ENCODE measurements at places on chromosomes 6 and 20.

DNA sequence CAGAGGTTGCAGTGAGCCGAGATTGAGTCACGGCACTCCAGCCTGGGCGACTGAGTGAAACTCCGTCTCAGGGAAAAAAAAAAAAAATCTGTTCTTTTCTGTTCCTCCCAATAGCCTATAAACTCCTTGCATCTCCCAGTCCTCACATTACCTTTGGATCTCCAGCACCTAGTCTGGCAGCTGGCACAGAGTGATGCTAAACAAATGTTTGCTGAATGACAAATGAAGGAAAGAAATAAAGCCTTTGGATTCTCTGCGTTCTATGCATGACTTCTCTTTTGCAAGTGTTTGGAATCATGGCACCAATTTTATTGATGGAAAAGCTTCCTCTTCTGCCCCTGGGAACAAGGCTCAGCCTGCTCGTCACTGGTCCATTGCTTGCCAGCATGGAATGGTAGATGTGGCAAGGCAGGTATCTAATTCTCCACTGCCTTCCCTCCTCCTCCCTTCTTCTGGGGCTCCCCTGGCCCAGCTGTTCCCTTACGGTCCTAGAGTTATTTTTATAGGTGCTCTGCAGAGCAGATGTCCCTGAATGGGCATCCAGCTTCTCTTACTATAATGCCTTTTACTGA is 53.6 kb upstream of the FYN start:
- DNase-seq: no peak

DNA sequence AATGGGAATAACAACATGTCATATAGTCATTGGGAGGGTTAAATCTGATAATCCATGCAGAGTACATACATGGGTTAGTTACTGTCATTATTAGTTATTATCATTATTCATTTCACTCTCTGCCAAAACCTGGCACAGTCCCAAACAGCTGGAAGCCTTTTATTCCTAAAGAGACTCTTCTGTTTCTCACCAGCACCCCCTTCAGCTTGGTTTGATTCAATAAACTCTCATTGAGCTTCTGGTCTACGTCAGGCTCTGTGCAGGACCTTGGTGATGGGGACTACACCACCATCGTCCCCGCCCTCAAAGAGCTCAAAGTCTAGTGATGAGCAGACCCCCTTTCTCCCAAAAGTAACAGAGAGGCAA is 2.3 kb downstream of the KCNK15 start:
- no peak for DNase-seq

- DNase-seq: no peak
Measured at GRCh38 chr6:146868671-146869209, 270.0 kb downstream of the ADGB start.

- DNase-seq: no peak
Measured at GRCh38 chr6:132000296-132000695, 49.1 kb upstream of the CCN2 start.

DNA sequence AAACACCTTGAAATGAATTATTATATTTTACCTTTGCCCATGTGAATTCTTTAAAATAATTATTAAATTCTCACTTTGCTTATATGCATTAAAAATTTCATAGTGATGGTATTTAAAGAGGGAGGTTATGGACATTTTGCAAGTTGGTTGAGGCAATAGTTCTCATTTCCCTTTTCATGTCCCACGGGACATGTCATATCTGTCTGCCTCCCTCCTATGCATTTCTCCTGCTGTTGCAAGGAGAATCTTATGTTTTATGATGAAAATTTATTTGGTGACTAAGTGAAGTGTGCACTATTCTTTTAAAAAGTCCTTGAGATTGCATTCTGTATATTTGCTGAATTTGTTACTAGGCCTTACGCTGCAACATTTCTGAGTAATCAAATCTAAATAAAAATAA is 67.2 kb downstream of the UTRN start:
- DNase-seq: no peak

DNA sequence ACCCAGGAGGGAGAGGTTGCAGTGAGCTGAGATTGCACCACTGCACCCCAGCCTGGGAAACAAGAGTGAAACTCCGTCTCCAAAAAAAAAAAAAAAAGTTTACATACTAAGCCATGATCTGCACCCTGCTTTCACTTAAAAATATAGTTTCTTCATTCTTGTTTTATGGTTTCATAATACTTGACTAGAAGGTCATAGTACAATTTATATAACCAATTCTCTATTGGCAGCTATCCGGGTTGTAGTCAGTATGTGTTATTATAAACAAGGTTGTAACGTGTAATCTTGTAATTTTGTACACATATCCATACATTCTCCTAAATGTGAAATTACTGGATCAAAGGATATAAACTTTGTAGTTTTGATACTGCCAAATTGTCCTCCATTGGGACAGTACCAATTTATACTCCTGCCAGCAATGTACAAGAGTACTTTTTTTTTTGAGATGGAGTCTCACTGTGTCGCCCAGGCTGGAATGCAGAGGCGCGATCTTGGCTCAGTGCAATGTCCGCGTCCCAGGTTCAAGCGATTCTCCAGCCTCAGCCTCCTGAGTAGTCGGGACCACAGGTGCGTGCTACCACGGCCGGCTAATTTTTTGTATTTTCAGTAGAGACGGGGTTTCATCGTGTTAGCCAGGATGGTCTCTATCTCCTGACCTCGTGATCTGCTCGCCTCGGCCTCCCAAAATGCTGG is 144.8 kb downstream of the GJA10 start:
- DNase-seq: no peak

DNA sequence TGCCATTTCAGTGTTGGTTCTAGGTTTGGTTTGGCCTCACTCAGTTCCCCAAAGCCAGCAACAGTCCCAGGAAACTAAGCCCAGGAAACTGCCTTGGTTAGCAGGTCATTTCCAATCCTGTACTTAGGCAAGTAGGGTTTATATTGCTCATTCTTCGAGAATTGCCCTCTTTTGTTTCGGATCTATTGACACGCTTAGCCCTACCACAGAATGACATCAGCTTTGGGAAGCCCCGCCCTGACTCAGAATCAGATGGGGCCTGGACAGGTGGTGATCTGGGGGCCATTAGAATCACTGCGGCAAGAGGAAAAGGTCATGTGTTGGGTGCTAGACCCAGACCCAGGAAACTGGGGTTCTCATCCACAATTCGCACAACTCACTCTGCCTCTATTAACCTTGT is 578.2 kb downstream of the QKI start:
- DNase-seq: no peak

- no peak for DNase-seq
Measured at GRCh38 chr6:149147195-149147594, 170.3 kb upstream of the TAB2 start.

DNA sequence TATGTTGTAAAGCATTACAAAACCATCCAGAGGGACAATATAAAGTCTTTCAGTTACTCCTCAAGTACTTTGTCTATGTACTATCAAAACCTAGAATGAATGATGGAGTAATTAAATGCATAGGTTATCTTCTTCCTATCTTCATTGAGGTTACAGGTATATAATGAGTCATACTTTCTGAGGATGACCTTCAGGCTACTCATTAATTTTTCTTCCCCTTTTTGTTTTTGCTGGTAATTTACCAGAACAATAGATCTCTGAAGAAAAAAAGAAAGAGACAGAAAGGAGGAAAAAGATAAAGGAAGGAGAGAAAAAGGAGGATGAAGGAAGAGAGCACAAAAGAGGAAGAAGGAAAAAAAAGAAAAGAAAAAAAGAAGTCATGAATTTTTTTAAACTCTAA is 398.4 kb downstream of the TBC1D32 start:
- DNase-seq: no peak

DNA sequence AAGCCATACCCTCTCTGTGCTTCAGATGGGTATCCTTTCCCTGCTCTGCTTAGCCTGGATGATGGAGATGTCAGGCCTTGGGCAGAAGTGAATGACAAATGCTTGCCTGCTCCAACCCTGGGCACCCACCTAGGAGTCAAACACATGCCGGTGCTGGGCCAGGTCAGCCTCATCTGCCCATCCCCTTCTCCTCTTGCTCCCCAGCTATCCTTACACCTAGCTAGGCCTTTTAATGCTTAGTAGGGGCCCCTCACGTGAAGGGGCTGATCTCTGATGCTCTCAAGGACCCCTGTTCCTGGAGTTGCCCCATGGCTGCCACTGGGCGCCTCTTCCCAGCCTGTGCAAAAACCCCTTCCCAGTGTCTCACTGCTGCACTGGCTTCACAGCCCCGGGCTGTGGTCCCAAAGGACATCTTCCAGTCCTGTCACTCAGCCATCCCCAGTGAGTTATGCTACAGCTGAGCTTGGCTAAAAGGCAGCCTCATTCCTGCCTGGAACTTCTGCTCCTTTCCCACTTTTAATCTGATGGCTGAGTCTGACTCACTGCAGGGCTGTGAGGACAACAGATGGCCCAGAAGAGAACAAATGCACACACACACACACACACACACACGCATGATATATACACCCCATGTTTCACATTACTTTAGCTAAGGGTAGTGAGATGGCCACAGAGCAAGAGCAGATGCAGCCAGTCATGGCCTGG is 12.8 kb upstream of the SDCBP2 start:
- DNase-seq: no peak

DNA sequence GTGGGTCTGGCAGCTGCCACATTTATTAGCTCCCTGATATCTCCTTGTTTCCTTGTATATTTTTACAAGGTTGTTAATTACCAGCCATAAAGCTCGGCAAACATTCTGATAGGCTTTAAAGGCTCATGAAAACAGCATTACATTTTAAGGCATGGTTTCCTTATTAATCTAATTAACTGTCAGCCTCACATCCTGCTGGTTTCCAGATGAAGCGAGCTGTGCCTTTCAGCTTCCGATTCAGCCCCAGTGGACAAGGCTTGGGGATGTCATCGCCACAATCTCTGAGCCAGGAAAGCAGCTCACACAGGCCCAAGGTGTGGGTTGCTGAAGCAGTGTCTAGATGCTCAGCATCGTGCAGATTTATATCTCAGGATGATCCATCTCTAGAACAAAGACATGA is 66.0 kb upstream of the RALY start:
- DNase-seq: no peak

GRCh38 chr6:84768442-84769174 is 4.2 kb upstream of the TBX18 start:
- DNase-seq: no peak

- DNase-seq: no peak
Measured at GRCh38 chr20:1326031-1326930, 2.7 kb downstream of the SDCBP2 start.

- no peak for DNase-seq
Measured at GRCh38 chr20:20207872-20208271, 155.5 kb downstream of the CFAP61 start.

- no peak for DNase-seq
Measured at GRCh38 chr6:155439376-155439775, 16.3 kb downstream of the NOX3 start.
